ENCODE measurements at places on chromosomes 11 and 22. TPM values are rescaled to one million over a fixed set of nuclear protein-coding genes. Genes with fewer than 3 reads are reported as not detected.

- no peaks in the 10 kb centered on the region for H3K36me3 ChIP-seq
- H3K4me1 ChIP-seq: peaks cover 4% of the 10 kb centered on the region
- peaks cover 17% of the 10 kb centered on the region for H3K27me3 ChIP-seq
- no peak for DNase-seq
- H3K27ac ChIP-seq: no peak overlapping the region
Measured at GRCh38 chr22:49469896-49470740, 357.6 kb downstream of the BRD1 start.

- no peaks in the 10 kb centered on the region for H3K27me3 ChIP-seq
- H3K4me3 ChIP-seq: no peak overlapping the region
- peaks cover 32% of the 10 kb centered on the region for H3K36me3 ChIP-seq
- no peak overlapping the region for H3K27ac ChIP-seq
- DNase-seq: no peak
Measured at GRCh38 chr11:43687120-43687791, 6.7 kb downstream of the HSD17B12 start.

DNA sequence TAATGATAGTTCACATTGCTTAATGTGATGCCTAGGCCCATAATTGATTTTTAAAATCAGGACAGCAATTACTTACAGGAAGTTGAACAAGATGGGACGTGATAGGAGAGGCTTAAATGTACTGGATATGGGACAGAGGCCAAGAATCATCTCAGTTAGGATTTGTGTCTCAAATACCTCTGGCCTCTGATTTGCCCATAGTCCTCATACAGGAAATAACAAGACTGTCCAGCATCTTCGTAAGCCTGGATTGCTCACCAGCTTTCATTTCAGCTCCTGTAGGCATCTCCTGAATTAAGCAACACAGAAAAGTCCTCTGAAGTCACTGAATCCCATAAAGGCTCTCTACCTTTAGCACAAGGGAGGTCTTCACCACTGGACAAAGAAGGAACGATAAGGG, at the start of gene MRGPRX3:
Gene MRGPRX3, plus strand, starts transcription at position 231 of the 400 bp plus-strand sequence. CDS start 4,632 bp downstream, outside the sequence.
- no peak for DNase-seq
- no peak within 1 kb of the TSS for H3K4me3 ChIP-seq
- H3K27me3 ChIP-seq: peaks cover 38% of the 10 kb centered on the region
- no peak within 1 kb of the TSS for H3K27ac ChIP-seq
- no peaks in the 10 kb centered on the region for H3K36me3 ChIP-seq
- H3K4me1 ChIP-seq: no peaks in the 10 kb centered on the region

DNA sequence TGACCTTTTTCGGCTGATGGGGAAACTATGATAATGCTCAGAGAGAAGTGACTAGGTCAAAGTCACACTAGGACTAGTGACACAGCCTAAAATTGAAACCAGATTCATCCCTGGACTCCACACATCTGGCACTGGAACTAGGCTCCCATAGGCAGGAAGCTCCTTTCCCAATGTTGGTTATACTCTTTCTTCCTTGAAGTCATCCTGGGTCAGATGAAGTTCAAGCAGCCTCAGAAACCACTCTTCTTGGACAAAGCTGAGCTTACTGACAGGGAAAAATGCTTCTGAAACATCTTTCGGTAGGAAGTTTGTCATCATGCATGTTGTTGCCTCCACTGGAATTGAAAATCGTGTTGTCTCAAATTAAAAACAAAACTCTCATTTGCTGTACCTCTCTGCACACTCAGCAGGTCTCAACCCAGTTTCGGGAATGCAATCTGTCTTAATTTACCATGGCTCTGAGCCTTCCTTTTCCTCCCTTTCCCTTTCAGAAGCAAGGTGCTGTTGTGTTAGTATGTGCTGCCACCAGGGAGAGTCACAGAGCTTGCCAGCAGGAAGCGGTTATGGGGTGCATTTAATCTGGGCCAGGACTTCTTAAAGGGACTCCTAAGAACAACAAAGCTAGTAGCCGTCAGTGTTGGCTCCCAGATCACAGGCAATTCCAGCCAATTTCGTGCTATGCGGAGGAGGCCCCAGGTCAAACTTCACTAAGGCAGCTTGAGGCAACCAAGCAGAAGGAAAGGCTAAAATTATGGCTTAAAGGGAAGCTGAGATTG, 384.8 kb downstream of the TENM4 start:
- peaks cover 17% of the 10 kb centered on the region for H3K4me1 ChIP-seq
- no peak overlapping the region for H3K4me3 ChIP-seq
- H3K27me3 ChIP-seq: no peaks in the 10 kb centered on the region
- H3K27ac ChIP-seq: no peak overlapping the region
- H3K36me3 ChIP-seq: peaks cover 4% of the 10 kb centered on the region

- H3K4me1 ChIP-seq: peaks cover 5% of the 10 kb centered on the region
- H3K36me3 ChIP-seq: no peaks in the 10 kb centered on the region
- H3K27me3 ChIP-seq: peaks cover 14% of the 10 kb centered on the region
- H3K27ac ChIP-seq: no peak overlapping the region
Measured at GRCh38 chr11:276219-276618, 2.0 kb upstream of the NLRP6 start.

The VSIG10L2 gene
- not detected for total RNA-seq

DNA sequence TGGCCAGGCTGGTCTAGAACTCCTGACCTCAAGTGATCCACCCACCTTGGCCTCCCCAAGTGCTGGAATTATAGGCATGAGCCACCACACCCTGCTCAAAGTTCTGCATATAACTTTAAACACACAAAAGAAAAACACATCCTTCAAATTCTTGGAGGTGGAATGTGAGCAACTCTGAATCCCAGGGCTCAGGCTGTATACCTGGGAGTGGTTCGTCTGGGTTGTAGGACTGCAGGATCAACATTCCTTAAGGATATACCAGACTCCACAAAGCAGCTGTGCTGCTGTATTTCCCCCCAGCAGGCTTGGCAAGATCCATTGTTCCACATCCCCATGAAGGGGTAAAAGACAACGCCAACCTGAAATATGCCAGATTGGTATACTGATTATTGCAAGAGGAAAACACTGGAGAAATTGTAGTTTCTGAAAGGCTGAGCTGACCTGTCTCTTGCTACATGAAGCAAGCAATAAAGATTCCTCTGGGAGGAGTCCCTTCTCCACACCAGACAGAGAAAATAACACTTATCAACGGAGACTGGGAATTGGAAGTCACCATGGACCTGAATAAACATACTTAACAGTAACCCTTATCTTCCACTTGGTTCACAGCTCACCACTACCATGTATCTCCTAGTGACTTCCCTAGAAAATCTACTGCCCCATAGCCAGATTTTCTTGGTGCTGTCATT, 12.2 kb upstream of the RPS3 start:
- DNase-seq: no peak
- no peak overlapping the region for H3K4me3 ChIP-seq
- no peaks in the 10 kb centered on the region for H3K4me1 ChIP-seq
- H3K36me3 ChIP-seq: no peaks in the 10 kb centered on the region

GRCh38 chr11:127651888-127652221, 651.3 kb upstream of the KIRREL3 start:
- DNase-seq: no peak
- no peaks in the 10 kb centered on the region for H3K36me3 ChIP-seq
- H3K27me3 ChIP-seq: no peaks in the 10 kb centered on the region
- peaks cover 9% of the 10 kb centered on the region for H3K4me1 ChIP-seq
- no peak overlapping the region for H3K27ac ChIP-seq

DNA sequence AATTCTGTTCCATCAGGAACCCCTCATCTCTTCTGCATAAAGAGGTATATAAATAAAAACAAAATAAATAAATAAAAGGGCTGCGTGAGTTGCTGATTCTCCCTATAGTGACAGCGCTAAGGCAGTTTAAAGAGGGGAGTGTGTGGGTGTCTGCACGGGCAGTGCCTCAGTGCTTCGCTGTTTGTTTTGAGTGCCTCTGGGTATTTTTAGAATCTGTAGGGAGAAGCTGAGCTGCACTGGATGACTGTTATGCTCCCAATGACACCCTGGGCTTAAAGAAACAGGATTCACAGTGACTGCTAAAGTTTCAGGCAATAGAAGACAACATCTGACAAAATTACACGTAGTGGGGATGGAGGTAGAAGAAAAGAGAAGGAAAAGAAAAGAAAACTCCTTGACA, 38.8 kb downstream of the SLC1A2 start:
- H3K4me1 ChIP-seq: no peaks in the 10 kb centered on the region
- peaks cover 18% of the 10 kb centered on the region for H3K27me3 ChIP-seq
- no peak overlapping the region for H3K4me3 ChIP-seq
- no peaks in the 10 kb centered on the region for H3K36me3 ChIP-seq
- DNase-seq: no peak
- H3K27ac ChIP-seq: no peak overlapping the region

The ZNRF3 gene
- 9.5 TPM for total RNA-seq

The OR8G5 gene
- not detected for total RNA-seq

The UBQLNL gene
- 0.79 TPM for total RNA-seq

DNA sequence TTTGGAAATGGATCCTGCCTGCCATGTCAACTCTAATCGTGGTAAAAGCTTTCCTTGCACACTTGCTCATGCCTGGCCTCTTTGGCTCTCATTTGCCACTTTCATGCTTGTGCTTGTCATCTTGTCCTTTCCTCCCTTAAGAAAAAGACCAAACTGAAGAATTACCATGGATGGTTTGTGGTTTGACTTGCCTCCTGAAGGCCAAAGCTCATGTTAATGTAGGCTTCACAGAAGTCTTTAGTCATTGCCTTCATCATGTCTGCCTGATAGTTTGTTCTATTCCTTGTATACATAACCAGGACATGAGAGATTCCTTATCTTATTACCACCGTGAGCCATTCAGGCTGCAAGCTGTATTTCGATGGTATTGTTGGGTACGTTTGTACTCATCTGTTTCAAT, 17.3 kb downstream of the TEAD1 start:
- DNase-seq: no peak
- H3K4me1 ChIP-seq: peaks cover 82% of the 10 kb centered on the region
- H3K27ac ChIP-seq: peak overlapping the region; percentile 70
- no peaks in the 10 kb centered on the region for H3K36me3 ChIP-seq

DNA sequence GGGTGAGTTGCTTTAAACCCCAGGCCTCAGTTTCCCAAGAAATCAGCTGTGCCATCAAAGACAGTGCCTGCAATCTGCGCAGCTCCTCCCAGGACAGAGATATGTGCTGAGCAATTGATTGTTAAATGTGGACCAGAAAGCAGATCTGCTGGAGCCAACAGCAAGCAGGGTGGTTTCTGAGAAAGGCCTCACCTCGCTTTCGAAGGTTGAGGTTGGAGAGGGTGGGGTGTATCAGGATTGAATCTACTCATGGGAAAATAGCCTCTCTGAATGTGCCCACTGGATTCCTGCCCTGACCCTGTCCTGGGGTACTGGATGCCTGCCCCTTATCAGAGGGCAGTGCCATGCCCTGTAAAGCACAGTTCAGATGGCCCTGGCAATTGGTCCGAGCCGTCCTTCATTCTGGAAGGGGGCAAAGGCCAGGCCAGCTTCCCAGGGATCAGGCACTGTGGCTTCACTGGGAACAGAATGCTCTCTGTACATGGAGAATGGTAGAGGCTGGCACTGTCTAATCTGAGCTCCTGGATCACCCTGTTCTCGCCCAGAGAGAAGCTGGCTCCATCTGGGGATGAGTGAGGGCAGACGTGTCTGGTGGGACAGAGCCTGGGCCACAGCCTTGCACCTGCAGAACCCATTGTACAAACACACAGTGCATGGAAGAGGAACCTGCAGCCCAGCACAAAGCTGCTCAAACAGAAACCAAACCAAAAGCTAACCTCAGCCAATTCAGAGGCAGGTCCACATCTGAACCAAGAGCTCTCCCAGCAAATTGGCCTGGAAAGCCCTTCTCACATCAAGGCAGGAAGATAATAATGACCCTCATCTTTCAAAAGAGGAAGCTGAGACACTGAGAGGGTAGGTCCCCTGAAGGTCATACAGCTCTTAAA, 15.2 kb downstream of the DHCR7 start:
- DNase-seq: no peak

The ANKK1 gene
- 0.41 TPM for total RNA-seq

The CHRM1 gene
- total RNA-seq: 0.67 TPM

The CACNA1I gene
- 0.41 TPM for total RNA-seq

- H3K27ac ChIP-seq: no peak overlapping the region
- peaks cover 4% of the 10 kb centered on the region for H3K4me1 ChIP-seq
- no peak for DNase-seq
- no peaks in the 10 kb centered on the region for H3K27me3 ChIP-seq
Measured at GRCh38 chr11:8342821-8343681, 79.4 kb upstream of the LMO1 start.

GRCh38 chr11:116964269-116964668, 126.8 kb upstream of the APOA1 start:
- no peak for DNase-seq
- H3K4me1 ChIP-seq: peaks cover 15% of the 10 kb centered on the region
- H3K27me3 ChIP-seq: no peaks in the 10 kb centered on the region
- H3K27ac ChIP-seq: no peak overlapping the region

The PCNX3 gene
- total RNA-seq: 66.0 TPM

DNA sequence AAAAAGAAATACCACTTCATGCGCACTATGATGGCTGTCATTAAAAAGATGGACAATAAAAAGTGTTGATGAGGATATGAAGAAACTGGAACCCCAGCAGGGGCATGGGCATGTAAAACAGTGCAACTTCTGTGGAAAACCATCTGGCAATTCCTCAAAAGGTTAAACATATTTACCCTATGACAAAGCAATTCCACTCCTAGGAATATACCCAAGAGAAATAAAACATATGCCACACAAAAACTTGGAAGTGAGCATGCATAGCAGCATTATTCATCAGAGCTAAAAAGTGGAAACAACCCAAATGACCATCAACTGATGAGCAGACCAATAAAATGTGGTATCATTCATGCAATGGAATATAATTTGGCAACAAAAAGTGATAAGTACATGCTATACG, 50.1 kb downstream of the LRRC32 start:
- no peak for DNase-seq
- peaks cover 11% of the 10 kb centered on the region for H3K4me1 ChIP-seq
- H3K27ac ChIP-seq: no peak overlapping the region
- no peak overlapping the region for H3K4me3 ChIP-seq

The DNAJB7 gene
- total RNA-seq: not detected

DNA sequence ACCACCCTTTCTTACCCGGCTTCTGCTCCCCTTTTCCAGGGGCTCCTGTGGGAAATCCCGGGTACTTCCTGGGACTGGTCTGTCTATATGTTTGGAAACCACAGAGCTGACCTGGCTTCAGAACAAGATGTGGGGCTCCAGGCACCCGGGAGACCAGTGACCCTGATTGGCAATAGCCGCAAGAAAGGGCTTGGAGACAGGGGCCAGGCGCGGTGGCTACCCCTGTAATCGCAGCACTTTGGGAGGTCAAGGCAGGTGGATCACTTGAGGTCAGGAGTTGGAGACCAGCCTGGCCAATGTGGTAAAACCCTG, 3.2 kb upstream of the NEAT1 start:
- H3K4me1 ChIP-seq: peaks cover 69% of the 10 kb centered on the region
- H3K27me3 ChIP-seq: no peaks in the 10 kb centered on the region
- H3K4me3 ChIP-seq: peak overlapping the region; percentile 47
- no peak for DNase-seq
- H3K27ac ChIP-seq: peak overlapping the region; percentile 99
- H3K36me3 ChIP-seq: no peaks in the 10 kb centered on the region

The CYP2D6 gene
- total RNA-seq: 10.3 TPM

The MMP7 gene
- not detected for total RNA-seq

The TRIM51 gene
- not detected for total RNA-seq

DNA sequence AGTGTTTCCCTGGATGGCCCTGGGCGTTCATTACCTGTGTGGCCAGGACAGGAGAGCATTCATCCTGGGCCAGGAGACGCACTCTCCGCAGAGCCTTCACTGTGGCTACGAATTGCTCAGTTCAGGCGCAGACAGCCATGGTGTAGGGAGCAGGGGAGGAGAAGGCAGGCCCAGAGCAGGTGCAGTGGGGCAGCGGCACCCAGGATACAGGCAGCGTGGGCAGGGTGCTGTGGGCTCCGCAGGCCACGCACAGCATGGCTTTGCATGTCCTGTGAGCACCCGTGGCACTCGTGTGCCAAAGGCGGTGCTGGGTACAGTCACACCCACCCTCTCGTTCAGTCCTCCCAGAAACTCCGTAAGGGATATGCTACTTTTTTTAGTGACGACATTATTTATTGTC, 124.2 kb upstream of the B3GAT1 start:
- peaks cover 2% of the 10 kb centered on the region for H3K4me1 ChIP-seq
- no peak overlapping the region for H3K27ac ChIP-seq
- no peaks in the 10 kb centered on the region for H3K36me3 ChIP-seq
- H3K27me3 ChIP-seq: peaks cover 29% of the 10 kb centered on the region
